ENCODE measurements at places on chromosomes 16 and 17.

DNA sequence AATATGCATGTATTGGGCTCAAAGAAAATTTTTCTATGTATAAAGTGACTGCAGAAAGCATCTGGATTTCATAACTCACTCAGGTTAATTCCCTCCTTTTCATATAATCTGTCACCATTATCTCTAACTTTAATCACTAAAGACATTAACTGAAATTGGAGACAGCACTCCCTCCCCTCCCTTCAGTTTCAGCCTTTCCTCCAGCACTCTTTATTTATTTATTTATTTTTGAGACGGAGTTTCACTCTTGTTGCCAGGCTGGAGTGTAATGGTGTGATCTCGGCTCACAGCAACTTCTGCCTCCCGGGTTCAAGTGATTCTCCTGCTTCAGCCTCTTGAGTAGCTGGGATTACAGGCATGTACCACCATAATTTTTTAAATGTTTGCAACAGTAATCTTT, 43.1 kb downstream of the CDH8 start:
- no peak for DNase-seq

DNA sequence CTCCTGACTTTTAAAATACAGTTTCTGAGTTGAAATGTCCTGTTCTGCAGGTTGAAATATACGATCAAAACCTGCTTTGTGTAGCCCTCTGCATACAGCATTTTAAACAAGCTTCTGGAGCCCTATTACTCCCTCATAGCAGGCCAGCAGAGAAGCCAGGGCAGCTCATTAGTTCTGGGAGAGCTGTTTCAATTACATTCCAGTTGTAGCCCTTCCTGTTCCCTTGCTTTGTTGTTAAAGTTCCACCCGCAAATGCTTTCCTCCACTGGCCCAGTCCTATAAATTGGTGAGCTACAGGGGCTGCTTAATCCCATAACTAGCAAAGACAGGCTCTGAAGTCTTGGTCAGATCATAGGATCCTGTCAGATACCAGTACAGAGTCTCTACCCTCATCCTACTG, 162.5 kb downstream of the SLC39A11 start:
- DNase-seq, result no peak

DNA sequence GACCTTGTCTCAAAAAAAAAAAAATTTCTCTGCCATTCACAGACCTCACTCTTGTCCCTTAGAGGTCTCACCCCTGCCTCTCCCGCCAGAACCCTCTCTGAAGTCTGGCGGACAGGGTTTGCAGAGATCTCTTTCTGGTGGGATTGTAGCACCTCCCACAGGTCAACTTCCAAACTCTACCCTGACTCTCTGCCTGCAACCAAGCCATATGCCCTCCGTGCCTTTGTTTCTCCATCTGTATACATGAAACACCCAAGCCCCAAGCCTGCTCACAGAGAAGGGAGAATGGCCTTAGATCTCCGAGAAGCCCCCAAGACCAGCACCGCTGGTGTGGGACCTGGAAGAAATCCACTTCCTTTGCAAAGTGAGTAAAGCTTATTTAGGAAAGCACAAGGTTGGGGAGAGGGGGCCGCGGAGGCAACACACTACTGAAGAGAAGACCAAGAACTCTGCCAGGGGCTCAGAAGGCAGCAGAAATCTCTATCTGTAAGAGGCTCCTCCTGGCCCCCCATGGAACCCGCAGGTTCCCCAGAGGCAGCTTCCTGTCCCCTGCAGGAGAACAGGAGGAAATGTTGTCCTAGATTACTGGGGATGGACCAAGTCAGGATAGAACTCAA, 219.9 kb downstream of the C16orf78 start:
- DNase-seq, result no peak

DNA sequence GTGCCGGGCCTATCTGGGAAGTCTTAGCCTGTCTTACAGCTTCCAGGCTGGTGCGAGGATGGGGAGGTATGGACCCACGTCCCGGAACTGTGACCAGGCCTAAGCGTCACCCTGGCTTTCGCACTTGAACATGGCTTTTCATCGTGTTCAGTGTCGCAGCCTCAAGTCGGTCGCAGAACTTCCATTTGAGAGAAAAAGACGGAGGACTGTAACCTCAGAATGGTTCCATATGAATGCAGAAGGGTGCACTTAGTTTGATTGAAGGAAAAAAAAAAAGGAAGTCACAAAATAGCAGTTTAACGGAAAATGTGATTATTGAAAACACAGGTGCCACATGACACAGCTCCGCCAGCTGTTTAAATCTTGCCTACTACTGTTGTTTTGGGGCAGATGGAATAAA, 30.2 kb upstream of the JPT2 start:
- no peak for DNase-seq

GRCh38 chr17:64259922-64260321, 3.1 kb downstream of the TEX2 start:
- no peak for DNase-seq
